ENCODE measurements at places on chromosomes 12 and 14.

GRCh38 chr14:103367995-103368394 lies 17.2 kb upstream of the MARK3 start:
- DNase-seq: no peak

- DNase-seq: no peak
These were observed 5.6 kb upstream of the ACTN1 start for GRCh38 chr14:68984686-68985085.

GRCh38 chr14:92175811-92176210 lies 54.0 kb downstream of the CPSF2 start:
- DNase-seq: no peak

DNA sequence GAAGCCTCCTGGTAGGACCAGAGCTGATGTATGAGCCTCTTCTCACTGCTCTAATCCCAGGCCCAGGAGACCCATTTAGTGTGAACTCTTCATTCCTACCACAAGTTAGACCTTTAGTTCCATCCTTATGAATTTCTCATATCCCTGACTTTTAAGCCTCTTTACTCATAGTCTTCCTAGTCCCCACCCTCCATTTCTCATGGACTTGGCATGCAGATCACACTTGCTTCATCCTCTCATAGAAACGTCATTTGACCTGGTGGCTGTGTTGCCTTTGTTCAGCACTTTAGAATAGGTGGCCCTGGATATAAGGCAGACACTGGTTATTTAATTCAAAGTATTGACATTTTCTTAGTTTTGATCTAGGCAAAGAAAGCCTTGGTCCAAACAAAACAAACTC lies 99.5 kb downstream of the SLC16A7 start:
- DNase-seq: no peak

DNA sequence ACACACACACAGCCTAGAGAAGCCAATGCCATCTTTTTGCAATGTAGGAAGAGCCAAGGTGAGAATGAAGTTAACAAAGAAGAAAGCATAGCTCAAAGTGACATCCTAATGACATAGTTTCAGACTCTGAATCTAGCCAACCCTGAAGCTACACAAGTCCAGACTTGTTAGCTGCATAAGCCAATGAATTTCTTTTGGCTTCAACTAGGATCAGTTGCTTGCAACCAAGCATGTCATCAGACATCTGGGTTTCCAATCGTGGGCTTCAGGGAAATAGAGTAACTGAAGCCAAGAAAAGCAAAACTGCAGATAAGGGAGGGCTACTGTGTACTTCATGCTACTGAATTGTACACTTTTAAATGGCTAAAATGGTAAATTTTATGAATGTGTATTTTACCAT lies 4.4 kb upstream of the GPHN start:
- DNase-seq: no peak

- DNase-seq: no peak
These were observed 123.4 kb downstream of the ADGRD1 start for GRCh38 chr12:131076791-131077747.

DNA sequence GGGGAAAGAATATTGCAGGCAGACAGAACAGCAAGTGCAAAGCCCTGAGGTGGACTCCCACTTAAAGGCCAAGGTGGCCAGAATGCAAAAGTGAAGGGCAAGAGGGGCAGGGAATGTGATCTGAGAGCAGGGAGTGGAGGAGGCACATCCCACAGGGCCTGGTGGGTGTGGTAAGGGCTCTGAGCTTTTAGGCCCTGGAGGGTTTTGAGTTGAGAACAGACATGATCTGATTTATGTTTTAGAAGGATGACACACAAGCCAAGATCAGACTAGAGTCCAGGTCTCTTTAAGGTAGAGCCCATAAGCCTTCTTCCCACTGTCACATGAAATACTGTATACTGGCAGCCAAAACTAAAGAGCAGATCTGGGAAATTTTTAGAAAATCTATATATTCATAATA lies 162.5 kb downstream of the SLC38A4 start:
- DNase-seq: no peak

DNA sequence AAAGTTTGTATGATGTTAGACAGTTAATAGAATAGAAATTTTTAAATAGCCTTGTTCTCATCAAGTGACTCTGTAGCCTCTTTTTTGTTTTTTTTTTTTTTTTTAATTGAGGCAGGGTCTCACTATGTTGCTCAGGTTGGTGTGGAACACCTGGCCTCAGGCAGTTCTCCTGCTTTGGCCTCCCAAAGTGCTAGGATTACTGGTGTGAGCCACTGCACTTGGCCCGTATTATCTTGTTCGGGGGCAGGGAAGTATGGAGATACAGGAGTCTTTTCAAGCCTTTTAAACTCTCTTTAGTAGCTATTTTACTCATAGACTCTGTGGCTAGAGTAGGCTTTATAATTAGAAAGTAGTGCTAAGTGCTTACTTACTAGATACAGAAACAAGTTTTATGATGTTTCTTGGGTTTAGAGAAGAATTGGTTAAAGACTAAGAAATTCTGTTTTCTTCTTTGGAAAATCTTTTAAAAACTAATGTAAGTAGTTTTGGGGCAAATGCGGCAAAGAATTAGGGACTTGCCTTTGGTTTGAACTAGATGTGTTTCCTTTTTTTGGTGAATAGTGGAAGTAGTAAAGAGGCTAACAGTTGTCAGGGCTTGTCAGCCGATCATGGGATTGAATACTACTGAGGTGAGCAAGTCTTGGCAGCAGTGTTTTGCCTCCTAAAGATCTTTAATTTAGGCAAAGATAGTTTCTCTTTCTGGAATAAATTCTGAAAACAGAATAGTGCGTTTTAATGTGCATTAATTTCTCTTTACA lies 31.3 kb downstream of the FBXO34 start:
- DNase-seq: no peak

- no peak for DNase-seq
These were observed 2.0 kb downstream of the YBX3 start for GRCh38 chr12:10720974-10721650.

- no peak for DNase-seq
These were observed 45.4 kb downstream of the KDM2B start for GRCh38 chr12:121535150-121536053.

Measured in activated CD8-positive, alpha-beta memory T cell treated with anti-CD3 and anti-CD28 coated beads for 4 hours (primary cell).